ENCODE measurements at places on chromosomes 2 and 18.
A peak's percentile ranks its signal among the peaks of the same experiment; 100 is the strongest.

DNA sequence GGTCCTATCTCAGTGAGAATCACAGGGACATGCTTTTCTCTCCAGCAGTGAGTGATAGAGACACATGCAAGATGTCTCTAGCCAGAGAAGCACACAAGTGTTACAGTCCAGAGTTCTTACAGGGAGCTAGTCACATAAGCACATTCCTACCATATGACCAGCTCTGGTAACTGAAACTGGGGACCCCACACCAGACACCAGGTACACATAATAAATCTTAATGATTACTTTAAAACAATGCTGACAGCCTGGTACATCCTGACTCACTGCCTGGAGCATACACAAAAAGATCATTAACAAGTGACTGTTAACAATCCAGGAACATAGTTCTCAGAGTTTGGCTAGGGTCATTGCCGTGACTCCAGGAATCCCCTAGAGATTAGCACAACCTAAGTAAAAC is 53.6 kb downstream of the GALNT1 start:
- no peaks in the 10 kb centered on the region for H3K27me3 ChIP-seq
- peaks cover 8% of the 10 kb centered on the region for H3K4me1 ChIP-seq
- no peaks in the 10 kb centered on the region for H3K36me3 ChIP-seq
- no peak overlapping the region for H3K4me3 ChIP-seq
- DNase-seq, result no peak

GRCh38 chr2:194494401-194494800 is 1162.6 kb upstream of the SLC39A10 start:
- H3K4me1 ChIP-seq, result no peaks in the 10 kb centered on the region
- no peak overlapping the region for H3K27ac ChIP-seq
- no peaks in the 10 kb centered on the region for H3K27me3 ChIP-seq
- H3K4me3 ChIP-seq, result no peak overlapping the region
- no peak for DNase-seq

DNA sequence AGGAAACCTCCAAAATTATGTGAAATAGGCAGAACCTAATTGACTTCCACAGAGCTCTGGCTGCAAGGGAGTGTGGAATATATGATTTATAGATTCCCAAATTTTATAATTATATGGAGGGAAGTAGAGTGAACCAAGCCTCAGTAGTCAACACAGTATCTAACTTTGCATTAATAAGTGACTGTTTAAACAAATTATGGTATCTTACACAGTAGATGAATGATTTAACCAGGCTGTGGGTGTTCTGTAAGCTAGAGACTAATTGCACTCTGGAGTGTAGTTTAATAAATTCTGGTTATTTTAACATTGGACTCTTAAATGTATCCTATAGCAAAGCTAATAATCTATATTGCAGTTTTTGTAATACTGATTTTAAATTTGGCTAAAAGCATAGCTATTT is 183.5 kb downstream of the KIAA1328 start:
- H3K27me3 ChIP-seq, result no peaks in the 10 kb centered on the region
- H3K4me1 ChIP-seq, result no peaks in the 10 kb centered on the region
- no peak for DNase-seq
- H3K27ac ChIP-seq, result no peak overlapping the region

DNA sequence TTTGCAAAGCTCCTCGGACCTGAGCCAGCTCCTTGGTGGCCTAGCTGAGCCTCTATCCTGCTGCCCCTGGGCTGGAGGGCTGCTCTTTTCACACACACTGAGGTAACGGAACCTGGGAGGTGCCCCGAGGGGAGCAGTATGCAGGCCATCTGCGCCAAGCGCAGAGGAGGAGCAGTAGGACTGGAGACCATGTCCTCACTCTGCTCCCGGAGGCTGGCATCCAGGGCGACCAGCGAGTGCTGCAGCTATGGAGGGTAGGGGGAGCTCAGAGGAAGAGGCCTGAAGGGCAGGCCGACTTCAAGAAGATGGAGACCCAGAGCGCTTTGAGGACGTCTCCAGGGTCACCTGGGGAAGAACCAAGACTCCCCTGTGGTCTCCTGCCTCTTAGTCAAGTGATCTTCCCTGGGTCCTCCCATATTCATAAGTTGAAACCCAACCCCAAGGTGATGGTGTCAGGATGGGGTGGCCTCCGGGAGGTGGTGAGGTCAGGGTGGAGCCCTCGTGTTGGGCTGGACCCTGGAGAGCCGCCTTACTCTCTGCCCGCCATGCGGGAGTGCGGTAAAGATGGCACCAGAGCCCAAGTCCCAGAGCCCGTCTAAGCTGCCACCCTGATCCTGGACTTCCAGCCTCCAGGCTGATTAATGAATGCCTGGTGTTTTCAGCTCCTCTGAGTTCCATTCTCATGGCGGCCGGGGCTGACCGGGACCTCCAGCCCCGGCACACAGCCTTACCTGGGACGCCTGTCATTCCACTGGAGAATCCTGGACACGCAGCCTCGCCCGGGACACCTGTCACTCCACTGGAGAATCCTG is 160.7 kb downstream of the NDUFA10 start:
- H3K27me3 ChIP-seq, result no peaks in the 10 kb centered on the region
- H3K36me3 ChIP-seq, result no peaks in the 10 kb centered on the region
- H3K4me3 ChIP-seq, result no peak overlapping the region
- peaks cover 5% of the 10 kb centered on the region for H3K4me1 ChIP-seq
- DNase-seq, result no peak
- no peak overlapping the region for H3K27ac ChIP-seq

- H3K4me1 ChIP-seq, result peaks cover 2% of the 10 kb centered on the region
- no peak for DNase-seq
- H3K4me3 ChIP-seq, result no peak overlapping the region
- H3K36me3 ChIP-seq, result peaks cover 42% of the 10 kb centered on the region
- H3K27me3 ChIP-seq, result no peaks in the 10 kb centered on the region
Observed at GRCh38 chr2:113940891-113941290, 51.0 kb downstream of the ACTR3 start.

DNA sequence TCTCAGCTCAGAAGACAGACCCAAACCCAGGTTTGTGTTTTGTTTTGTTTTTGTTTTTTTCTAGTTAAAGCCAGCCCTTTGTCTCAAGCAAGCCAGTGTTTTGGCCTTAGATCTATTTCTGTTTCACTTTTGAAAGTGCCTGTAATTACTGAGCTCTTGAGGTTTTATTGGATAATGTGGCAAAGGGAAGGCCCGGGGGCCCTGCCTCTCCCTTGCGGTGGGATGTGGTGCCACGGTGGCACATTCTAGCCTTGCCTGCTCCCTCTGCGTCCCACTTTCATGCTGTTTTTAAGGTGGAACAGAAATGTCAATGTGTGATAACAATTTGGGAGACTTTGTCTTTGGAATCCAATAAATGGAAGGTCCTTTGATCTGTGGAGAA is 2.5 kb downstream of the HPCAL1 start:
- DNase-seq, result peak; percentile 27
- peaks cover 3% of the 10 kb centered on the region for H3K36me3 ChIP-seq
- H3K27me3 ChIP-seq, result no peaks in the 10 kb centered on the region
- peaks cover 59% of the 10 kb centered on the region for H3K4me1 ChIP-seq
- peak overlapping the region; percentile 88 for H3K4me3 ChIP-seq

- peak overlapping the region; percentile 89 for H3K27ac ChIP-seq
- peaks cover 20% of the 10 kb centered on the region for H3K4me1 ChIP-seq
- H3K4me3 ChIP-seq, result peak overlapping the region; percentile 77
- no peaks in the 10 kb centered on the region for H3K36me3 ChIP-seq
- DNase-seq, result no peak
- H3K27me3 ChIP-seq, result no peaks in the 10 kb centered on the region
Observed at GRCh38 chr2:61670591-61671501, 132.7 kb upstream of the XPO1 start.

- H3K4me3 ChIP-seq, result no peak overlapping the region
- H3K4me1 ChIP-seq, result no peaks in the 10 kb centered on the region
- H3K27me3 ChIP-seq, result no peaks in the 10 kb centered on the region
- H3K27ac ChIP-seq, result no peak overlapping the region
- H3K36me3 ChIP-seq, result no peaks in the 10 kb centered on the region
Observed at GRCh38 chr2:179518830-179519229, 254.2 kb upstream of the SESTD1 start.

All from effector memory CD8-positive, alpha-beta T cell (primary cell).